ENCODE measurements at places on chromosomes 5 and 9.

DNA sequence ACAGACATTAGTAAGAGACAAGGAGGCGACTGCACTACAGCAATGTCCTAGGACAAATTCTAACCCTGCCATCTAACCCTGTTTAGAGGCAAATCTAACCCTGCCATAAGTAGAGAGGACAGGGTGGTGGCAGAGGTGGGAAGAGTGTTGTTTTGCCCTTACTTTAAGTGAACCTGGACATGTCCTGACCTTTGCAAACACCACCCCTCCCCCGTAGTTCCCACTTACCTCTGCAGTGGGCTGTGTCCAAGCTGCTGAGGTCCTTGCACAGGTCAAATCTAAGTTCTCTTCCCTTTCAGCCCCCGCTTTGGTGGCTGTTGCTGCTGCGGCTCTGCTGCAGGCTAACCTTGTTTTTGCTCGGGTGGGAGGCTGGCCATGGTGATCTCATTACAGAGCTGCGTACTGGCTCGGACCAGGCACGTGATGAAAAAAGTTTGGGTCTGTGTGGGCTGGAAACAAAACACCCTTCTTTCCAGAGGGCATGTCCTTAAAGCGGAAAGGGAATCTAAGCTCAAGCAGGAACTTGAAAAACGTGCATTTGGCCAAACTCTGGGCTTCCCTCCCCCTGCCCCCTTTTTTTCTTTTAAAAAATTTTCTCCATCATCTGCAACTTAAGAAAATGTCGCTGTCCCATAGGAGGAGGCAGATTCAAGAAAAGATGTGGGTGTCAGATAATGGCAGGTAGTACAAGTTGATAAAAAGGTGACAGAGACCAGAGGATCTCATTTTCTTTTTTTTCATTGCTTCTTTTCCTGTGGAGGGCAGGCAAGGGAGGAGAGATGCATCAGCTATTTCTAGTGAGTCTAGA is at the start of gene FAXDC2:
FAXDC2 (minus strand) TSS at position 349 of the 808 bp plus-strand sequence. CDS start 12,425 bp downstream, outside the sequence.
- DNase-seq = no peak

DNA sequence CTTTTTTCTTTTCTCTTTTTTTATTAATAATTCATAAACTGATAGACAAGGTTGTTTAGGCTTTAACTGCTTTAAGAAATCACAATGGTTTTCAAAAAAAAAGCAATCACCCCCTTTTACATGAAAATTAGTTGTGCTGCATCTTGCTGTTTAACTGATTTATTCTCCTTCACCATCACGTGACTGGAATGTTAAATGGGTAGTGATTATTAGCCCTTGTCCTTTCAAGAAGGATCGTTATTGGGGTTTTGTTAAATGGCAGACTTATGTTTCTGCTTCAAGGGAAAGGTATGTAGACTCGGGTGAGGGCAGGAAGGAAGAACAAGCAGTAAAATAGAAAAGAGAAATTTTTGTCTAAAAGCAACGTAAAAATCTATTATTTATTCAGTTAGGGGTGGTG is 175.6 kb upstream of the TLE4 start:
- DNase-seq = no peak

- DNase-seq = no peak
These were observed 64.2 kb upstream of the CDKN2B start for GRCh38 chr9:22073349-22073748.

GRCh38 chr9:16519001-16519400 is 351.5 kb downstream of the BNC2 start:
- DNase-seq = no peak

- no peak for DNase-seq
These were observed 139.2 kb upstream of the PALM2AKAP2 start for GRCh38 chr9:109640580-109641371.

GRCh38 chr5:51347704-51348103 is 35.5 kb upstream of the ISL1 start:
- no peak for DNase-seq

DNA sequence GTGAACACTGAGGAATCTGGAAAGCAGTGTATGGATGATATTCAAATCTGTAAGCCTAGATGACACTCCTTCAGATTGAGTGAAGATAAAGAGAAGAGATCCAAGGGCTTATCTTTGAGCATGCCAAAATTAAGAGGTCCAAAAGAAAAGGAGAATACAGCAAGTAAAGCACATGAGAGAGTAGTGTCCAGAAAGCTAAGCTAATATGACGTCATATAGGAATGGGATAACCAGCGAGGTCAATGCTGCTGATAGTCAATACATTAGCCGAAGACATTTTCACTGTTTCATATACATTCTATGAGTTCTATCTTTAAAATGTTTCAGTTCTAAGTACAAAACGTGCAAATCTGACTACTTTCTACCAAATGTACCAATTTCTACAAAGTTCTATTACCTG is 975.8 kb downstream of the TLE4 start:
- no peak for DNase-seq

DNA sequence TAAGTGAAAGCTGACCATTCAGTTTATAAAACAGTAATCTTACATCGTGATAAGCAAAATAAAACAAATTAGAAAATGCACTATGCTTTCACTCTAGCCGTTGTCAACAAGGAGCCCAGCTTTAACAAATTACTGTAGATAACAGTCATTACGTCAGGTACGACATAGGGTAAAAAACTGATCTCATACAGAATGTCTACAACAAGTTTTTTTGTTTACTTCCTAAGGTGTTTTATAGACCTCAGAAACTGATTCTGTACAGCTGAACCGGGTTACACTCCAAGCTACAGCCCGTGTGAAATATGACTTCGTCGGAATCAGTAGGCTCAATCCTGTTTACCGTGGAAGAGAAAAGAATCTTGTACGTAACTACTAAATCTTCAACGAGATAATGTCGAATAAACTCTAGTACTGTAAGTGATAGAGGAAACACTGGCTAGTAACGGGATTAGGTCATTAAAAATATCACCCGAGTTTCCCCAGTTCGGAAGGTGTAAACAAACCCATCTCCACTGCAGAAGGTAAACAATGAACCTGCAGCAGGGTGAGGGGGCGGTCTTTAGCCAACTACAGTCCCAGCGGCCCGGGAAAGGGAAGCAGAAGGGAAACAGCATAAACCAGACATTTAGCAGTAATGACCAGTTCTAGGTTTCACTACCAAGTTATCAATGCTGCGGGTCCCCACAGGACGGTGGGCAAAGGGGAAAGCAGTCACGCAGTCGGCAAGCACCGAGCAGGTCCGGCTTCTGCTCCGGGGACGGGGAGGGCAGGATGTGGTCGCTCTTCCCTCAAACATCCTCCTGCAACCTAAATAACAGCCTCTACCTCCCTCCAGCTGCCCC is 1.1 kb downstream of the RICTOR start:
- peak; percentile 28 for DNase-seq

- no peak for DNase-seq
These were observed 33.9 kb upstream of the TRIO start for GRCh38 chr5:14109041-14109747.

- no peak for DNase-seq
These were observed 721 bp downstream of the GRIA1 start for GRCh38 chr5:153491038-153491744.

DNA sequence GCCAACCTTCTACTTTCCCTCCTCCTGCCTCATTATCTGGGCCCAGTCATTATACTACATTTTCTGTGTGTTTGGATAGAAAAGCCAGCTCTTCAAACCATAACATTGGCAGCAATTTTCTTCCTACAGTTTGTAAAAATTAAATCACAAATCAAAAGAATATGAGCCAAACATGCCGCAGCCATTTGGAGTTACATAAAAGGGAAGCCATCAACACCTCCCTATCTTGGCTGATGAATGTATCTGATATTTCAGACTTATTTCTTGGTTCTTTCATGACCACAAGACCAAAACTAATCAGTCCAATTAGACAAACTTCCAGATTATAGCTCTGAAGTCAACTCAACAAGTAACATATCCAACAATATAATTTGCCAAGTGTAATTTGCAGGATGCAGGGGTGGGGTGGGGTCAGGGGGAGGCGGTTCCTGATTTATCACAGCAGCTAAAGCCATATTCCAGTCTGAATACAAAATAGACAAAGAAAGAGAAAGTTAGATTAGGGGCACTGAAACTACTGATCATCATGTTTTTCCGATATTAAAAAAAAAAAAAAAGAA is 89.4 kb upstream of the CNTLN start:
- no peak for DNase-seq

GRCh38 chr5:110727025-110727314 is 499 bp upstream of the TMEM232 start:
- no peak for DNase-seq

DNA sequence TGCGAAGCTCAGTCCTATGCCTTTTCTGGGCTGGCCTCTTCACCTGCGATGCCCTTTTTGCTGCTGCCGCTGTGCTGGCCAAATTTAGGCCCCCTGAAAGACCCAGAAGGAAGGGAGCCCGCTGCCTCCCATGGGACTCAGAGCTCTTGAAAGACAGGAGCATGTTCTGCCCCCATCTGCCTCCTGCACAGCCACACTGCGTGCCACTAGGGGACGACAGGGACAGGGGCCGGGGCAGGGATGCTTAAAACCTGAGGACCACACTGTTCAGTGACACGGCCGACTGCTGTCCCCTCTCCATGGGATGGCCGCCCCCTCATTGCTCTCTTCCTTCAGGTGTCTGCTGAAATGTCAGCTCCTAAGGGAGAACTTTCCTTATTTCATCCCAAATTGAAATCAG is 132.4 kb downstream of the ADAMTS2 start:
- DNase-seq = no peak

DNA sequence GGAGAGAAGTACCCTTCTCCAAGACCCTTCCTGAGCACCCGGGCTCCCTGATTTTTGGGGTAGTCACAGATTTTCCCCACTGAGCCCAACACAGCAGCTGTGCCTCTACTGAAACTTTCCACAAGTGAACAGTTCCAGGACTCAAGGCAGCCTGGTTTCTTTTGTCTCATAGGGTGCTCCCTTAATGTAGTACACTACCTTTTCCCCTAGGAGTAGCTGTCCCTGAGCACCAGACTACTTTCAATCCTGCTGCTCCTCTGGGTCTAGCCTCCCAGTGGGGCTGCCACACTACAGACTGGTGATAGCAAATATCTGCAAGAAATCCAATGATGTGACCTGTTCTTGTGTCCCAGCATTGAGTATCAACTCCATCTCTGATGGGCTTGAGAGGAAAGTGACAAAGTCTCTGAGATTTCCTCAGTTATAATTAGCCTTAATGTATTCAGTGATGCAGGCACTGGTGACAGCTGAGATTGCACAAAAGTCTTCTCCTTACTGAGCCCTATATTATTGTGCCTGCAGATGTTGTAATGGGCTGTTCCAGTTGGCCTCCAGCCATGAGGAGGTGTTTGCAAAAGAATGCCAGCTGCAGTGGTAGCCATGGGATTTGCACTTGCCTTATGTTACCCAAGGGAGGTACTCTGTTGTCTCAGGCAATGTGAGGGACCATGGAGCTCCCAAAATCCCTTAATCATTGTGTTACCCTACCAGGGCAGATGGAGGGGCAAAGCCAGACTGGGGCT is 1802.5 kb downstream of the EFNA5 start:
- DNase-seq = no peak

GRCh38 chr5:77957931-77958521 is 181.9 kb upstream of the TBCA start:
- DNase-seq = no peak

DNA sequence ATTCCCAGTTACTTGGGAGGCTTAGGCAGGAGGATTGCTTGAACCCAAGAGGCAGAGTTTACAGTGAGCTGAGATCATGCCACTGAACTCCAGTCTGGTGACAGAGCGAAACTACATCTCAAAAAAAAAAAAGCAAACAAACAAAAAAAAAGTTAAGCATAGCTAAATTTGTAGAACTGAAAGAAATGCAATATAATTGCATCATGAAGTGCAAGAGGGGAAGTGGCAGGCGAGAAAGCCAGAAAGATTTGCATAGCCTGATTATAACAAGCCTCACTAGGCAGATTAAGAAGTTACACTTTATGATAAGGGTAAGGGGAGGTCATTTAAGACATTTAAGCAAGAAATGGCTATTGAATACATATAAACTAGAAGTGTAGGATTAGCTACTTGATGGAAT is 187.1 kb downstream of the EDIL3 start:
- DNase-seq = no peak

- no peak for DNase-seq
These were observed 2.1 kb downstream of the RXRA start for GRCh38 chr9:134328341-134328840.

GRCh38 chr5:135073761-135074345 is 39.8 kb upstream of the PITX1 start:
- no peak for DNase-seq

DNA sequence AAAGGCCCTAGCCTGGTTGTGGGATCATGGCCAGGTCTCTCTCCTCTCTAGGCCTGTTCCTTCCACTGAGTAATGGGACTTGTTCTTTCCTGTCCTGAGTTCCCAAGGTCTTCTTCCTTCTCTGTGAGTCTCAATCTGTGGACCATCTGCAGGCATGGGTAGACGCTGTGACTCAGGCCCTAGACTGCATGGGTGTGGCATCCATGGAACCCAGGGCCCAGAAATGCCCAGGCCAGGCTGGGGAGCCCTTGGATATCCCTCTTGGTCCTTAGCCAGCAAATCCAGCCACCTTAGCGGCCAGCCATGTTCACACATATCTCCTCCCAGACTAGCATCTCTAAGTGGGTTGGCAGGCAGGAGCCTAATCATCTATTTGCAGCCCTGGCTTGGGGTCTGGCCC is 2.3 kb upstream of the ACSL6 start:
- DNase-seq = no peak

- DNase-seq = no peak
These were observed 34.0 kb downstream of the PTPN3 start for GRCh38 chr9:109463924-109464625.

- DNase-seq = no peak
These were observed 536.5 kb downstream of the CDK5RAP2 start for GRCh38 chr9:120043448-120043847.

GRCh38 chr9:70133253-70134208 is 89.9 kb downstream of the MAMDC2 start:
- no peak for DNase-seq

- DNase-seq = no peak
These were observed 46.1 kb upstream of the CLPTM1L start for GRCh38 chr5:1390861-1391600.

DNA sequence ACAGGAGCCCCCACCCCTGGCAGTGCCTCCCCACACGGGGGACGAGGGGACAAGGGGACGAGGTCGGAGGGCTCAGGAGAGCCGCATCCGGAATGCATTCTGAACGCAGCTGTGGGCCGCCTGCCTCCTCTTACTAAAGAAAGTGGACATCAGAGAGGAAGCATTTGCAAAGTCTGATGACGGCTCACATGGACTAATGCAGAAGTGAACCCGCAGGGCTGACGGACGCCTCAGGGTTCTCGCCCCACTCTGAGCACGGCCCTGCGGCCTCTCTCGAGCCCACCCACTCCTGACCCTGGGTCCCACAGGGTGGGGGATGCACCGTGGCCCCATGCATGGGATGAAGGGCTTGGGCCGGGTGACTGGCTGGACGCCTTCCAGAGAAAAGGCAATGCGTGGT is 5.9 kb downstream of the LPCAT1 start:
- no peak for DNase-seq

GRCh38 chr9:123485216-123485615 is 129.2 kb downstream of the CRB2 start:
- DNase-seq = no peak

- DNase-seq = no peak
These were observed 38.9 kb upstream of the CTXN3 start for GRCh38 chr5:127609957-127610356.

- DNase-seq = no peak
These were observed 2039.9 kb downstream of the EFNA5 start for GRCh38 chr5:105630803-105631202.

All from activated CD8-positive, alpha-beta memory T cell treated with anti-CD3 and anti-CD28 coated beads for 1 hour (primary cell).